Smooth muscle cell of the pulmonary artery (primary cell): ENCODE measurements at places on chromosomes 3 and 15. TPM values are rescaled to one million over a fixed set of nuclear protein-coding genes. Genes with fewer than 3 reads are reported as not detected.

SEMA3G gene
- 0.03 and 0.13 TPM in 2 replicates for total RNA-seq

CCR8 gene
- total RNA-seq = not detected in 2 replicates

GRAMD2A gene
- total RNA-seq = 0.33 and 0.46 TPM in 2 replicates

MASP1 gene
- 1.7 and 5.7 TPM in 2 replicates for total RNA-seq

LYZL4 gene
- total RNA-seq = not detected in 2 replicates

ZDHHC3 gene
- 50.4 and 58.5 TPM in 2 replicates for total RNA-seq

AADAC gene
- total RNA-seq = 1.9 and 17.6 TPM in 2 replicates
